ENCODE measurements at places on chromosomes 7 and 10.

- peak; percentile 57 for DNase-seq
Observed at GRCh38 chr10:70478191-70479164, at the start of gene PALD1. Gene PALD1 (plus strand): TSS chr10:70478767. CDS start chr10:70525952, 47,185 bp downstream.

DNA sequence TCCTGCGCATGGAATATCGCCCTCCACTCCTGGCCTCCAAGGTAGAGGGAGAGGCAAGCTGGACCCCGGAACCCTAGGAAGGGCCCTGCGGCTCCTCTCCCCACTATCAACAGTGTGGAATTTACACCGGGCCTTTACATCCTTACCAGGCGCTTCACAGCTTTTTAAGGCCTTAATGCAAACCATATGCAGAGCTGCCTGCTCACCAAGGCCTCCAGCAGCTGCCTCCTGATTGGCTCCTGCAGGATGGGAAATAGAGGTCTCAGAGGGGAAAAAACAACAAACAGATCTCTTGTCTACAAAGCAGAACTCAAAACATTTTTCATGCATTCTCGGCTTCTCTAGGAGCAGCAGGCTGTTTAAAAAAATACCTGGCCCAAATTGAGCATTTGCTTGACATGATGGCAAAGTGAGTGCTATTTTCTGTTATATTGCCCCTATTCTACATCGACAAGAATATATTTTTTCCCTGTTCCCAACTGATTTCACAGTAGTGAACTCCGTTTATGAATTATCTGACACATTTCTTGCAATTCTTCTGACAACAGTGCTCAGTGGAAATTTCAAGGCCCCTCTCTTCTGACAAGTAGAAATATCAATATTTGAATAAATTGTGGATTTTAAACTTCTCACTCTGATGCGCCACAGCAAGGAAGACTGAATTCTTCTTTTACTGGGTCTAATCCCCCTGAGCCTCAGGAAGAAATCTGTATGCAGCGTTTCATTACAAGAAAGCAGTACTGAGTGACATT, 51.7 kb downstream of the EBF3 start:
- DNase-seq: no peak

DNA sequence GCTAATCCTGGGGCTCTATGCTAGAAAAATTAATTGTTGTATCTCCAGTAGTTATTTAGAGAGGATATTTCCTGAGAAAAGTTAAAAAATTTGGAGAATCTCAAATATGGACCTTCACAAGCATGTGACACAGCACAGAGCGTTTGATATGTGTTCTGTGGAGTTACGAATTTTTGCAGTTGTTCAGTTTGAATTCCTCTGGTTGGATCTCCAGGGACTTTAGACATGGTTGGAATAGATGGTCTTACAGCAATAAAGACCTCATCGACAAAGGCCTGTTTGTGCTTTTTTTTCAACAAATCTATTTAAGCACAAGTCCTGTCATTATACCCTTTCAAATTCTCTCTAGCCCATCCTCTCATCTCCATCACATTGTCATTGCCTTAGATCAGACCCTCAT, 138.0 kb downstream of the TES start:
- DNase-seq: no peak

DNA sequence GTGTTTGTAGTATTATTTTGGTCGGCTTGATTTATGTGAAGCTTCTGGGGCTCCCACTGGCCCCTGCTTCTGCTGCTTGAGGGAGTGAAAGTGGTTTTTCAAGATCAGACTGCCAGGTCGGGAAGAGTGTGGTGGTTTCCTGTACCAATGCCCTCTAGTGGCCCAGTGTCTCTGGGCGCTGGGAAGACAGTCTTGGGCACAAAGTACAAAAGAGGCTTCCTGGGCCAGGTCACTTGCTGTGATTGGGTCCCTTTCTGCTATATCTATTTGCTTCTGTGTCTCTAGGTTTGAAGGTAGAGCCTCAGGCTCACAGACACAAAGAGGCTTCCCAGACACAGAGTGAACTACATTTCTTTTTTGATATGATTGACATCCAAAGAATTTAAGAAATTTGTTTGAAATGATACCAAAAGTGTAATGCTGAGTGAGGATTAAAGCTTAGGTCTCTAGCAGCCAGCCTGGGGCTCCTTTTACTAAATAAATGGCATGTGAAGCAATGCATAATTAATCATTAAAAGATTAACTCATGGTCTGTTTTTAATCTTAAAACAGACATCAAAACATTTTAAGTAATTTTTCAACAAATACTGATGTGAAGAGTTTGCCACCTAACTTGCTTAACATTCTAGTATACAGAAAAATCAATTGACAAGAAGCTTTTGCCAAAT, 36.3 kb downstream of the ABCB1 start:
- DNase-seq: peak; percentile 23

- no peak for DNase-seq
Observed at GRCh38 chr7:55550841-55551537, 21.3 kb downstream of the VOPP1 start.

- DNase-seq: no peak
Observed at GRCh38 chr7:18597754-18598153, 102.2 kb downstream of the HDAC9 start.

DNA sequence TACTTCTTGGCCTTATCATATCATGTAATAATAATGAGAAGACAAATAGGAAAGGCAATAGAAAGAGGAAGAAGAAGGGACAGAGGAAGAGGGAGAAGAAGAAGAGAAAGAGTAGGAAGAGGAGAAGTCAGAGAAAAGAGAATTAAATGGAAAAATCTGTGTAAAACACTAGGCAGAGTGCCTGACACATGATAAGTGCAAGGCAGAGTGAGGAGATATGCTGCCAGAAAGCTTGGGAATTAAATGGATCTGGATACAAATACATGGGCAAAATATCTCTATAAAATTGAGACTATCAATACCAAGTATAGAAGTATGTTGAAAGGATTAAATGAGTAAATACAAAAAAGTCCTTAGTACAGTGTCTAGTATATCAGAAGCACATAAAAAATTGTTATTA, 124.8 kb downstream of the CACNA2D1 start:
- DNase-seq: no peak

- DNase-seq: no peak
Observed at GRCh38 chr7:75650681-75651080, 88.1 kb downstream of the HIP1 start.

GRCh38 chr7:155961241-155962190, 149.3 kb upstream of the SHH start:
- no peak for DNase-seq

DNA sequence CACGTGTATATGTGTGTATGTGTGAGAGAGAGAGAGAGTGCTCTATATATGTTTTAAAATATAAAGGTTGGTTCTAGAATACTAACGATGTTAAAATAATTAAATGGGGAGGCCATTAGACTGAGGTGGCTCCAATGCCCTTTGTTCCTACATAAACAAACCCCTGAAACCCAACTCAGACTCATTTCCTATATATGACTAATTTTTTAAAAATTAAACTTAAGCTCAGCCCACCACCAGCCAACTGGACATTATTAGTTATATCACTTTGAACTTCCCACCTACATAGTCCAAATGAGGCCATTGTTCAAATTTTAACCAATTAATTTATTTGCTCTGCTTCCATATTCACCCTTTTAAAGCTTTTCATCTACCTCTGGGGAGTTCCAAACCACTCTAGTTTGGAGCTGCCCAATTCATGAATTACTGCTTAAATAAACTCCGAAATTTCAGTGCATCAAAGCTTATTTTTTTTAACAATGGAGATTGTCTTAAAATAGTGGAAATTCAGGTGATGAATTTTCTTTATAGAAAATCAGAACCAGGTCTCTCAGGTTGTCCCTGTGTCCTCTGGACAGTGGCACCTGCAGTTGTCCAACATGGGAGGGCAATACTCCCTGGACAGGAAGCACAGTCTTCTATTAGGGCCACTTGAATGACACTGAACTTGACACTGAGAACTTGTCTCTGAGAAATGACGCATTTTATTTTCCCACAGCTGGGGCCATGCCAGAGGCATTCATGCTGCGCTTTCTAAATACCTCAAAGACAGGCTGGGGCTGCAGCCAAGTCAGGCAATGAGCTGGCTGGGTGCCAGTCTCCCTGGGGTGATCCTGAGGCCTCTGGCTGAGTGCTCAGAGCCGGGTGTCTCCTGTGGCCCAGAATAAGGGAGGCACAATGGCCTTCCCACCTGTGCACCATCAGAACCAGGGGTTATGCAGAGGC, 109.5 kb upstream of the TMEM72 start:
- no peak for DNase-seq

- no peak for DNase-seq
Observed at GRCh38 chr10:7892146-7892545, 73.8 kb downstream of the TAF3 start.

DNA sequence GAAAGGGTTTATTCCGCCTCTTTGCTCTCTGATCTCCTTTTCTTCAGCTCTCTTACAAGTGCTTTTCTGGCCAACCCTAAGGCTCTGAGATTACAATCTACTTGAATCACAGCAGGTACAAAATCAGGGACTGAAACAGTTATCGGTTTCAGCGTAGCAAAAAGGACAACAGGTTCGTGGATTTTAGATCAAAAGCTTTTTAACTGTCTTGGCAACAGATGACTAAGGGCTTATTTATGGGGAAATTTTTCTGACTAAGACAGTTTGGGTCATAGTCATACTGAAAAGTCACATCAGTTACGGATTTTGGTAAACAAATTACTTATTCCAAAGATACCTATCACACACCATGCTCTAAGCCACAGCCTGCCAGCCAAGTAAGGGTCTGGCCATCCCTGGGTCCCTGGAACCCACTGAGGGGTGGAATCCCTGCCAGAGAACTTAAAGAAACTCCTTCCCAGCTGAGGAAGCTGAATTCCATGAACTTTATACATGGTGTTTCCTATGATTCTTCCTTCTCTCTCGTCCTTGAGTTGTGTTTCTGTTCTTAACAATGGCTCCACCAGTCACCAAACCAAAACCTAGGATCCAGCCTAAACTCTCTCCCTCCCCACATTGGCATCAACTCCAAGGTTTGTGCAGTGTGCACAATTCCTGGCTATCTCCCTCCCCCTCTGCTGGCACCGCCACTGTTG, 169.3 kb downstream of the FAM107B start:
- no peak for DNase-seq

- DNase-seq: no peak
Observed at GRCh38 chr7:117008886-117009531, 55.7 kb downstream of the ST7 start.

- no peak for DNase-seq
Observed at GRCh38 chr7:94421681-94422080, 27.0 kb downstream of the COL1A2 start.

DNA sequence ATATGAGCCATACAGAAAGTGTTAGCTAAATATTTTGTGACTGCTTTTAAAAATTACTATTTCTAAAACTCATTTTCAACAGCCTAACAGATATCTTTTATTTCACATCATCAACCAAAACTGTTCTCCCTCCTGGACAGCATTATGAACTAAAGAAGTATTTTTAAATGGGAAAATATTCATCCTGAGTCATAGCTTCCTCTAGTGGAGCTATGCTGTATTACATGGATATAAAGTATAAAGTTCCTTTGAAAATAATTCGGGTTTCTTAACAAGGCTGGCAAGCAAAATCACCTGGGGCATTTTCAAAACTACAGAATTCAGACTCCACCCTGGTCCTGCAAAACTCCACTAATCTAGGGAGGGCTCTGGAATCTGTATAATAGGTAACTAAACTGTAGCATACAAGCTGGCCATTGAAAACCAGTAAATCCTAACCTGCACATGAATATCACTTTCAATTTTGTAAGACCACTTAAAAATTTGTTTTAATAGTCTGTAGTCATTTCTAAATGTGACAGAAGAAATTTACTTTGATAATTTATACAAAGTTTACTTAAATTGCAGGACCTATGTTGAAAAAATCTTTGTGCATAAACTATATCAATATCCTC, 53.5 kb downstream of the SCIN start:
- no peak for DNase-seq

DNA sequence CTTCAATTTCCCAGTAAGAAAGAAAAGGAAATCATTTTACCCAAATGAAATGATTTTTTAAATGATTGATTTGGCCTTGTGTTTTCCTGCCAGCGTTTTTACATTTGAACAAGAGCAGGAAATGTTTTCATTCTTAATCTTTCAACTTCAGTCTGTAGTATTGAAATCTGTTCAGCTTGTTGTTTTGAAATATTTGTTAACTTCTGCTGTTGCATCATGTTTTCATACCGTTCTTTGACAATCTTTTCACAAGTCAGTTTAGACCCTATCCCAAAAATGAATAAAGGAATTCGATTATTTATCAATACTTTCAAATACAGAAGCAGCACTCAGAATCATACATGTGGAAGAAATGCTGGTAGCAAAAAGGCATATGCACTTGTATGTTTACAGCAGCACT, 8.1 kb downstream of the SFR1 start:
- no peak for DNase-seq

DNA sequence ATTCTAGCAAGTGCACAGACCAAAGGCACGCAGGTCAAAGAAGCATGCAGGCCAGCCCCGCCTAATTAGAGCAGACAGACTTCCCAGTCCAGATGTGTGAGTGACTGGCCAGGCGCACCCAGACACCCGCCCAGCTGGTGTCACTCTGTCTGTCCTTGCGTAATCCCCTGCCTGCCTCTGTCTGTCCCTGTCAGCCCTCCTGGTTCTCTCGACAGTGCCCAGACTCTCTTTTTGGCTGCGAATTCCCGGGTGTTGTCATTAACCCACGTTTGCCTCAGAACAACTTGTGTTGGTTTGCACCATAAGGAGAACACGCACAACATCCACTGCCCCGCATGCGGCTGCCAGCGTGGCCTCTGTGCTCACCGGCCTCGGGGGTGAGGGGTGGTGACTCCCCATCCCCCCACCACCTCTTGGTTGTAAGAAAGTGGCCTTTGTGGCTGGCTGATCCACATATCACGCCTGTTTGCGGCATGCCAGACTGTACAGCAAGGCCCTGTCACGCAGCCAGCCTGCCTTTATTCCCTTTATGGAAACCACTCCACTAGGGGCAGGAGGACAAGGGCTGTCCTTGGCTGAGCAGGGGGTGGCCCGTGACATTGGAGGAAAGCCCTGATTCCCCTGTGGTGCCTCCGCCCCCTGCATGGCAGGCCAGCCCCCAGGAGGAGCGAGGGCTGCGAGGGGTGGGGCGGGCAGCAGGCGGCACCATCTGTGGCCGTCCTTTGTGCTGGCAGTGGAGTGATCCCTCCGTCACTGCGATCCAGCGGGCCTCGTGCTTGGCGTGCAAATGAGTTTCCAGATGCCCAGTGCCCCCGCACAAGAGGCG, 72.8 kb upstream of the PPIF start:
- no peak for DNase-seq

DNA sequence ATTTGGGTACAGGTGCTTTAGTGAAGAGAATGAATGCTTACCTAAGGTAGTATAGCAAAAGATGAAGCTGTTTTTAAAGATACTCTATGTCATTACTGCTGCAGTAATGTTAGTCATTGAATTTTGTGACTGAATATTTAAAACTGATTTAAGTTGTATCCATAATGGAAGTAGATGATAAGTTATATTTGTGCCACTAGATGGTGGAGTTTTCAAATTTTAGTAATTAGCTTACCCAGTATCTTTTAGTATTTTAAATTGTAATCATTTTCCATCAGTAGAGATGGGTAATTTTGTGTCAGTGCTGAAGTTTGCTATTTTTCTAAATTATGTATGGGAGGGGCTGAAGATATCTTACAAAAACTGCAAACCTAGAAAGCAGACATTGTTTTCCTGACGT, 25.2 kb downstream of the HBP1 start:
- no peak for DNase-seq

Measured in activated CD8-positive, alpha-beta memory T cell treated with anti-CD3 and anti-CD28 coated beads, Interleukin-2, amount 50 U/mL, for 4 hours (primary cell).